ENCODE measurements at places on chromosomes 3 and 15.

GRCh38 chr3:186458306-186459107 lies 85.7 kb downstream of the CRYGS start:
- DNase-seq: no peak

DNA sequence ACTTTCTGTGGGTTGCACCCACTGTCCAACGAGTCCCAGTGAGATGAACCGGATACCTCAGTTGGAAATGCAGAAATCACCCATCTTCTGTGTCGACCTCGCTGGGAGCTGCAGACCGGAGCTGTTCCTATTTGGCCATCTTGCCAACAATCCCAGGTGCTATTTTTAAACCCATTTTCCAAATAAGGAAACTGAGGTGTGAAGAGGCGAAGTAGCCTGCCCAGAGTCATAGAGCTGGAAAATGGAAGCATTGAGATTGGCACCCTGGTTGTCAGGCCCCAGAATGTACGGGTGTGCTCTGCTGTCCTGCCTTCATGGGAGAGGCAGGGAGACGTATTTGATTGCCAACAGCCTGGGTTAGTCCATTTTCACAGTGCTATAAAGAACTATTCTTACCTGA lies 39.6 kb downstream of the TMEM266 start:
- DNase-seq: no peak

- no peak for DNase-seq
These were observed 1008.8 kb downstream of the ROBO2 start for GRCh38 chr3:78048698-78049097.

DNA sequence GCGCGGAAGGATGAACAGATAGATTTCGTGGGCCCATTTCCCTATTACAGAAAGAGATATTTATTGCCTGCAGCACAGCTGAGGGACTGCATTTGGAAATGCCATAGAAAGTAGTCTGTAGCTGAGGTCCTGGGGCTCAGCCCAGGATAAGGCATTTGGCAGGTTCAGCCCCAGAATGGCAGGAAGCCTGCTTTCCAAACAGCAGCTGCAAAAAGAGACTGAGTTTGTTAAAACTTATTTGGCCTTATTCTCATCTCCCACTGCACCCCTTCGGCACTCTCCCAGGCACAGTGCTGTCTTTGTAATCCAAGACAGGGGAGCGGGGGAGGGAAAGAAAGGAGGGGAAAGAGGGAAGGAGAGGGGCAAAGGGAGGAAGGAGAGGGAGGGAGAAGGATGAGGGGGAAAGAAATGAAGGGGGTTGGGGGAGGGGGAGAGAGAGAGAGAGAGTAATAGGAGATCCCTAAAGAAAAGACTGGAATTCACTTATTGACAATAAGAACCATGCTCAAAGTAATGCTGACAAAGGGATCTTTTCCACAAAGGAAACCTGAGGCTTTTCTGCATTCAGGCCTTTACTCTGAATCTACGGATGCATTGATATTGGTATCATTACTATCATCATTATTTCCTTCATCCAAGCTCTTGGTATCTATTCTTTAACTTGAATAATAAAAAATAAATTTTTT lies 94.0 kb upstream of the LRRN1 start:
- no peak for DNase-seq

- DNase-seq: no peak
These were observed 31.9 kb upstream of the BFSP2 start for GRCh38 chr3:133367956-133368355.

DNA sequence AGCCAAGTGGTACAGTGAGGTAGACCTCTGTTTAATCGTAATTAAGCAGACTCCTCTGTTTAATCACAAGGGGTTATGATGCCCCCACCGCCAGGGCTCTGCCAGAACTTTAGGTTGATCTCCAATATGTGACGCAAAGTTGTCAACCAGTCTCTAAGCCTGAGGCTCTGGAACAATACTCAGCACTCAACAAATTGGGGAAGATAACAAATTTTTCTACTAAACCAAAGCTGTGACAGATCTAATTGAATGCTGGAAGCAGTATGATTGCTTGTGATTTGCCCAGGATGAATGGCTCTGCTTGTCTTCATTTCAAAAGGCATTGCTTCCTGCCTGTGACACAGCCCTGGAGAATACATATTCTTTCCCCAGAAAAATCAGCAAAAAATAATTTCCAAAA lies 57.1 kb downstream of the SNTN start:
- DNase-seq: no peak

DNA sequence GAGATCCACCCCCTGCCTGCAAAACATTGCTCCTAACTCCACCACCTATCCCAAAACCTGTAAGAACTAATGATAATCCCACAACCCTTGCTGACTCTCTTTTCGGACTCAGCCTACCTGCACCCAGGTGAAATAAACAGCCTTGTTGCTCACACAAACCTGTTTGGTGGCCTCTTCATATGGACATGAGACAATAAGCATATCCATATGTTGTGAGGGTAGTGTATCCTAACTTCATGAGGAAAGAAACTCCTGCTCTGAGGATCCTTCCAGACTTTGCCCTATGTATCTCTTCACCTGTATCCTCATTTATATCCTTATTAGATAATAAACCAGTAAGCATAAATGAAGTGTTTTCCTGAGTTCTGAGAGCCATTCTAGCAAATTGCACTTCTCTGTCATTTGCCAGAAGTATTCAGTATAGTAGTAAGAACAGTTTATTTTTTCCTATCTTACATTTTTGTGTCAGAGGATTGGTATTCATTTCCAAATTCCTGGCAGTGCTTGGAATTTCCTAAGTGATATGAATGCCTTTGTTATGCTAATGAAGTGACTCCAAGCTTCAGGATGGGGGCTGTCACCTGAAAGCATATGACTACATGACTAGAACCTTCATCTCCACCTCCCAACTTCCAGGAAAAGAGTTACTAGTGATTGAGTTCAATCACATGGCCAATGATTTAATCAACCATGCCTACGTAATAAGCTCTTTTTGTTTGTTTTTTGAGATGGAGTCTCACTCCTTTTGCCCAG lies 30.2 kb downstream of the TTBK2 start:
- DNase-seq: no peak

DNA sequence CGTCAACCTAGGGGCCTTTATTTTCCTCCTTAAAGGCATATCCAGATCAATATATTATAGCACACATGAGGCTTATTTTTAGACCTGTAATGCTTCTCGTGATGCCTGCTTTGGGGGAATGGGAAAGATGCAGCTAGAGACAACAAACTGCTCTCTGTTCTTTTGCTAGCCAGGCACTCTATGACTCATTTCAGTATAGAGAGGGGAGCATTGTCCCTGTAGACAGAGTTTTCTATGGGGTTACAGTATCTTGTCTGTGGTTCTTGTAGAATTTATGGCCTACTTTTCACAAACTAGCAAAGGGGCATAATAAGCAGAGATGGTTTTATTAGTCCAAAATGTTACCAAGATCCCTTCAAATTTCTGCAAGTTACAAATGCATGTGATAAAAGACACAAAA lies 305.6 kb downstream of the LSAMP start:
- DNase-seq: no peak
